ENCODE measurements at places on chromosomes 16 and 17.

- peak; percentile 16 for DNase-seq
Observed at GRCh38 chr17:71109697-71110096, 940.4 kb downstream of the KCNJ2 start.

DNA sequence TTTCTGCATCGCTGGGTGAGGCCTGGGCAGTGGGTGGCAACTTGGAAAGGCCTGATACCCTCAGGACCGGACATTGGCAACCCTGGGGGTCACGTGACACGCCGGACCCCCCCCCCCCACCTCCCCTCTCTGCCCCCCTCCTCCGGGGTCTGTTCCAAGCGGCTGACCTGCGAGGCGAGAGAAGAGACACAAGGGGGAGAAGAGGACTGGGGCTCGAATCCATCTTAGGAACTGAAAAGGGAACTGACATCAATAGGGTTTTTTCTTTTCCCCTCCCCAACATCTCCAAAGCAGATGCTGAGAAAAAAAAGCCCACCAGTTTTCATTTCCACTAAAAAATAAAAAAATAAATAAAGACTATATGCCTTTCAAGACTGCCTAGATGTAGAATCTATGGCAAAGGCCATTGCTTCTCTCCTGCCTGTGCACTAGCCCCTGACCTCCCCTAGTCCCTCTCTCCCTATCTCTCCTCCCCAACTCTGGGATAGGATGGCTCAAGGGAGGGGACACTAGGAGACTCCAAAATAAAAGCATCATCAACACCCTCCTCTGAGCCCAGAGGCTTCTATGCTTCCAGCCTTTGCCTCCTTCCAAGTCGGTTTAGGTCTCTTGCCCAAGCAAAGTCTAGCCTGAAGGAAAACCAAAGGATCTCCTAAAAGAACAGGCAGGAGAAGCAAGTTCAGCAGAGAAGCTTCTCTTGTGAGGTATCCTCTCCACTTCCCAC lies 7.7 kb upstream of the HOXB2 start:
- DNase-seq = no peak

DNA sequence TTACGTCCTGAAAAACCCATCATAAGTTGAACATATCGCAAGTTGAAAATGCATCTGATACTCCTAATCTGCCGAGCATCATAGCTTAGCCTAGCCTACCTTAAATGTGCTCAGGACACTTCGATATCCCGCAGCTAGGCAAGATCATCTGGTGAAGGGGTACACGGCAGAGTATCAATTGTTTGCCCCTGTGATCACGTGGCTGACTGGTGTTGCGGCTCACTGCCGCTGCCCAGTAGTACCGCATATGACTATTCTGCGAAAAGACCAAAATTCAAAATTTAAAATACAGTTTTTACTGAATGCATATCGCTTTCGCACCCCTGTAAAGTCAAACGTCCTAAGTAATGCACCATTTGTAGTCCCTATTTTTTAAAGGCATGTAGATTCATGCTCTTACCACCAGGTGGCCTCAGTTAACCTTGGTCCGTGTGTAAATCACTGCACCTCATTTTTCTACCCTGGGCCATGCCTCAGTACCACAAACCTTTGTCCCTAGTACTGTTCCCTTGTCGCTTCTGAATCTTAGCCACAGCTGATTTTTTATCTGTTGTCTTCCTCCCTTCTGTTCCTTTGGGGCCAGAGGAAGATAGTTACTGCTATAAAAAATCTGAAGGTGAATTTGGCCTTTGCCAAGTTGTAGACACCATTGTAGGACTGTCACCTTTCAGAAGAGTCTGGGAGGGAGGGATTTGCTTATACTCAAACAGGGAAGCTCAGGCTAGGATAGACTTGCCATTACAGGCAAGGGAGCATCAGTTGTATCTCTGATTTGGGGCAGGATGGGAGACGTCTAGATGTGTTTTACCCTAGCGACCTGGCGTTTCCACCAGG lies 34.4 kb downstream of the WWP2 start:
- peak; percentile 88 for DNase-seq

DNA sequence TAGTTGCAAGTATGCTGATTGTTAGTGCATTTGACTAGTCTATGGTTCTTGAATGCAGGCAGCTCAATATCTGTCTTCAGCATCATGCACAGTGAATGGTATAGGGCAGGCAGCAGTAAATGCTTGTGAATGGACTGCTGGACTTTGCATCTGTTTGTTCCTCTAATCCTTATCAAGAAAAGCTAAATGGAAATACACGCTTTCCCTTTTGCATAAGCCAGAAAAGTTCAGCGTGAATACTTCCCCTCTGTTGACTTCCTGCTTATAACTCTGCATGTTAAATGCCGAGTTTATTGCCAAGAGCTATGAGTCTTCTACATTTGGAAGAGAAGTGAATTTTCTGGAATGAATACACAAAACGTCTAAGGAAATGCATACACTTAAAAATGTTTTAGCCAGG lies 127.9 kb upstream of the CPHXL start:
- no peak for DNase-seq

DNA sequence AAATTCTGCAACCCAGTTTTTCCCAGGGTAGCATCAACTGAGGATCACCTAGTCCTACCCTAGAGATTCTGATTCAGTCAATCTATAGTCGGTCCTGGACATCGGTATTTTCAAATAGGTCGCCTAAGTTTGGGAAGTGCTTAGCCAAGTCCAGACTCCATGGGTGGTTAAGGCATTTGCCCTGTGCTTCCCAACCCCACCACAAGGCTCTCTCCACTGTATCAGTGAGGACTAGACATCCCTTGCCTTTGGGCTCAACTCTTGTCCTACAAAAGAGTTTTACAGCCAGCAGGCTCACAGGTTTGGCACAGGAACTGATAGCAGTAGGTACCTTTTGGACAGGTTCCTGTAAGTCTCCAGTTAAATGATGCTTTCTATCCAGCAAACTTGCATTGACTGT lies 13.8 kb downstream of the HYDIN start:
- no peak for DNase-seq

DNA sequence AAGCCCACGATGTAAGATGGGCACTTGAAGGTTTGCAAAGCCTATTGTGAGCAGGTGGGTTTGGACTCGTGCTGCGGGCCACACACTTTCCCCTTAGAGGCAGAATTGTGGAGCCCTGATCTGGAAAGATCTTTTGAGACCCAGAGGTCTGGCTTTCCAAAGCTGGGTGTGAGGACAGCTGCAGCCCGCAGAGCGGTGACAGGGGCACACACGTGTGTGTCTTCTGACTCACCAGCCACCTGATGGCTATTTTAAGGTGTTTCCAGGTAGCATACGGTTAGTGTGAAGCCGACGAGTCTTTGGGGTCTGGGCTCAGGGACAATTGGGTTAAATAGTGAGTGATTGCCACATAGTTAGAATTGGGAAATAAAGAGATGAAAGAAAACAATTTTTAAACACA lies 108.9 kb upstream of the GSE1 start:
- no peak for DNase-seq

GRCh38 chr17:81097134-81097942 lies 62.4 kb downstream of the BAIAP2 start:
- DNase-seq = peak; percentile 87

- no peak for DNase-seq
Observed at GRCh38 chr17:326010-326621, 26.5 kb downstream of the RPH3AL start.

GRCh38 chr16:72134507-72134906 lies 37.4 kb downstream of the PMFBP1 start:
- no peak for DNase-seq

GRCh38 chr17:3827124-3827773 lies 18.8 kb downstream of the NCBP3 start:
- DNase-seq = peak; percentile 85

- peak; percentile 41 for DNase-seq
Observed at GRCh38 chr17:29084541-29085146, 41.7 kb downstream of the PIPOX start.

- peak; percentile 38 for DNase-seq
Observed at GRCh38 chr17:5785867-5786509, 201.7 kb upstream of the NLRP1 start.

DNA sequence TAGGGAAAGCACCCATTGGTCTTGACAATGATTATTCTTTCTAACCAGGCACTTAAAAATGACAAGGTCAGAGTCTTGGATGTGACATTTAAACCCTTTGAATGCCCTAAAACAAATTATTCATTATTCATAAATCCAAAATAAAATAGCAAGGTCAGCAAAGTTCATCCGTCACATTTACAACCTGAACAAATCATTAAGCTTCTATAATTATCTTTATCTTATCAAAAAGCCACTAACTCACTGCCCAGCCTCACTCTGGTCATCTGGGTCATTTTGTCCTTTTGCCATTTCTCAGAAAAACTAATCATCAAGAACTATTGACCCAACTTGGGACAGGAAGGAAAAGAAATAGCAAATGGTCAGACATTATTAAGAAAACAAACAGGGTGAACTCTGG lies 507.3 kb upstream of the CDH8 start:
- DNase-seq = no peak

GRCh38 chr16:2205967-2206313 lies 686 bp downstream of the MLST8 start:
- DNase-seq = no peak

DNA sequence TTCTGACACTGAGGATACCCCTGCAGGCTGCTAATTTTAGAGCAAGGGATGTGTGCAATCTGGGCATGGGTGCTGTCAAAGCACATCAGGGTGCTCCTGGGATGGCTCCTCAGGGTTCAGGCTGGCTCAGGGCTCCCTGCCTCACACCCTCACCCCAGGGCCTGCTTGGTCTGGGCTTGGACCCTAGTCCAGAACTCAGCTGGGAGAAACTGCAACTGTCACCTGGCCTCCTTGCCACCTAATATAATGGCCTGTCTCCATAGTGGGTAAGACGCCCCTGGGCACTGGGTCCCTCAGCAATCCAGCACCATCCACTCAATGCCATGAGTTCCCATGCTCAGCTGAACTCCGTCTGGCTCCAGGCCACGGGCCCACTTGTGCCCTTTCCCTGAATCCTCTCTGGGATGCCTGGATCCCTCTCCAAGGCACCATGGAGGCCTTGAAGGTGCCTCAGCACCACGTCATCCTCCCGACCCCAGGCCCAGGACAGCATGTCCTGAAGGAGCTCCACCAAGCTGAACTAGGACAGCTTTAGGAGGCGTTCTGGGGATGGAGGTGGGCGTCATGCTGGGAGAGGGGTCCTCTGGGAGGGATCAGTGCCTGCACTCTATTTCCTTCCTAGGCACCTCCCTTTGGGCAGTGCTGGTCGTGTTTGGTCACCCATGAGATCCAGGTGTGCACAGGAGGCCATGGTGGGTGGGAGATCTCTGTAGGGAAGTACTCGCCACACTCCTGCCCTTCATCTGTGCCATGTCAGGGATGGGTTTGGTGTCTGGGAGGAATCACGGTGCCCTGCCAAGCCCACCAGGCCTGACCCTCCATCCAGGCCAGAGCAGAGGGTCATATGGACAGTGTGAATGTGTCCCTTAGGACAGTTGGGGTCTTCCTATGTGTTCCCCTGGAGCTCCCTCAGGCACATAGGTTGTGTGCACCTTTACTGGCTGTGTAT lies 1688.4 kb downstream of the TP53TG3F start:
- no peak for DNase-seq

GRCh38 chr16:14658063-14658462 lies 25.3 kb downstream of the BFAR start:
- peak; percentile 47 for DNase-seq

DNA sequence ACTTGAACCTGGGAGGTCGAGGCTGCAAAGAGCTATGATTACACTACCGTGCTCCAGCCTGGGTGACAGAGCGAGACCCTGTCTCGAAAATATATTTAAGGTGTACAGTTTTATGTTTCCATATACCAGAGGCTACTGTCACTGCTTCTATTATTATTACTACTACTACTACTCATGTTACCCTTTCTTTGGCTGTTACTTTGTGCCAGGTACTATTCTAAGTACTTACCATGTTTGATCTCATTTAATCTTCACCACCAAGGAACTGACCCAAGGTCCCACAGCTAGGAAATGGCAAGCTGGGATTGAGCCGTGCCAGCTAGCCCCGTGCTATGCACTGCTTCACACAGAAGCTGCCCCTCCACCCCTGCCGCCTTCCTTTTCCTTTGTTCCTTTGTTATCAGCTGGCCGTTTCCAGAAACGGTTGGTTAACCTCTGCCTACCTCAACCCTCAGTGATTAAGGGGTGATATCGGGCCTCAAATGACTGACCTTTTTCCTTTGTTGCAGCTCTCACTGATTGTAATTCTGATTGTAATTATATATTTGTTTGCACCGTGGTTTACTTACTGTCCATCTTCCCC lies 78.4 kb downstream of the ABCC1 start:
- no peak for DNase-seq

- no peak for DNase-seq
Observed at GRCh38 chr16:77551357-77551756, 116.5 kb upstream of the ADAMTS18 start.

GRCh38 chr16:31177136-31177535 lies 2.8 kb upstream of the FUS start:
- DNase-seq = peak; percentile 33

GRCh38 chr17:15038656-15039055 lies 226.5 kb downstream of the PMP22 start:
- DNase-seq = peak; percentile 29

DNA sequence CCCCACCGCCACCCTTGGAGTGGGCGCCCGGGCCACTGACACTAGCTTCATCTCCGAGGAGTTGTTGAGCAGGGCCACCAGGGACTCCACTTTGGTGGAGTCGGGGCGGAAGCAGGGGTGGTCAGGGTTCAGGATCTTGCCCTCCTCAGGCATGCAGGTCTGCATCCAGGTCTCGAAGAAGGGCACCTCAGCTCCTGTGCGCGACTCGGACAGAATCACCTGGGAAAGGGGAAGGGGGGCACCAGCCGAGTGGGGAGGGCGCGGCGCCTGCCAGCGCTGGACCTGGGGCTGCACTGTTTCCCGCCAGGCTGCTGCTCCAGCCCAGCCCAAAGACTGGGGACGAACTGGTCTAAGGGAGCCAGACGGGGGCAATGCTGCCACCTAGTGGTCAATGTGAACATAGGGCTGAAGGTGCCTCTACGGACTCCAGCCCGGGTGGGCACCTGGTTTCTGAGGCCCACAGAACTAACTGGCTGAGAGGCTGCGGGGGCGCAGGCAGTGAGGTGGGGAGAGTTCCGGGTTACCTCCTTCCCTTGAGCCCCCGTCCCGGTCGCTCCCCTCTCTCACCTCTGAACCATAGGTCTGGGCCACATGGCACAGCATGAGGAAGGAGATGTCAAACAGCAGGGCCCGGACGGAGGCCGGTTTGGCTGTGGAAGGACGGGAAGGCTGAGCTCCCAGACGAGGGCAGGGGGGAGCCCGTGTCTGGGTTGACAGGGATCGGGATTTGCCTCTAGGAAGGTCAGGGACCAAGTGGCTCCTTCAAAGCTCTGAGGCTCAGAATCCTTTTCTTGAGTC lies 11.8 kb downstream of the CSF3 start:
- DNase-seq = peak; percentile 88

GRCh38 chr16:3745751-3746355 lies 28.5 kb upstream of the TRAP1 start:
- DNase-seq = peak; percentile 83

DNA sequence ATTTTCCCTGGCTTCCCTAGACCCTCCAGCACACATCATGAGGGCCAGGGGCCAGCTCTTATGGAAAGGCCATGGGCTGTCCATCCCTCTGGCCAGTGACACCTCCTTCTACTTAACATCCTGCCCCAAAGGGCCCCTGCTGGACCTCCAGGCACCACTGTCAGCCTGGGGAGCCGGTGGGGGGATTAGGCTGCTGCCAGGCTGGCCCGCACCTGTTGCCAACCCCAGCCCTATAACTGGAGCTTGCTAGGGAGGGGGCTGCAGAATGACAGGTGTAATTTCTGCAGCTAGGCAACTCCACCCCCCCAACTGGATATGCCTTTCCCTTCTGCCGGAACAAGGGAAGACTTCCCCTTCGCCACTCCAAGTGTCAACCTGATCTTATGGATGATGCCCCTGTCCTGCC lies 12.5 kb downstream of the RARA start:
- DNase-seq = no peak

GRCh38 chr17:48641541-48642058 lies 15.4 kb upstream of the HOXB9 start:
- DNase-seq = no peak

Data from choroid plexus epithelial cell (primary cell).